Frontal cortex (tissue), 4 donors: ENCODE measurements at places on chromosomes 7 and 10.

GRCh38 chr10:31526681-31527080 lies 207.7 kb downstream of the ZEB1 start:
- DNase-seq = no peak

GRCh38 chr7:102285540-102286236 lies 980 bp upstream of the SH2B2 start:
- DNase-seq = no peak

DNA sequence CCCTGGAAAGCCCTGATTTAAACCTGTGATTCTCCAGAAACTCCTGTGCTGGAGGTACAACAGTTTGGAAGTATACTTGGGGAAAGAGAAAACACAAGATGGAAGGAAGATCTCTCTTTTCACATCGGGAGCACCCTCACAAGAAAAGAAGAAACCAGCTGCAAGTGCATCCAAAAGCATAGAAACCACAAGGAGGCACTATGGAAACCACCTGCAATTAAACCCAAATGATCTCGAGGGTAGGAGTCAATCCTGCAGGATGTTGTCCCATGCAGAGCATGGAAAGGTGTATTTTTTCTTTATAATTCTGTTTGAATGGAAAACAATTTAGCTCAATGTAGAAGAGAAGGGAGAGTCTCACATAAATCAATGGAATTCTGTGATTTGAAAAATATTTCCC lies 210.5 kb downstream of the TWIST1 start:
- DNase-seq = no peak

- DNase-seq = no peak
These were observed 36.2 kb downstream of the HERPUD2 start for GRCh38 chr7:35658606-35659201.

- DNase-seq = no peak
These were observed 9.0 kb downstream of the GET4 start for GRCh38 chr7:885261-885892.

DNA sequence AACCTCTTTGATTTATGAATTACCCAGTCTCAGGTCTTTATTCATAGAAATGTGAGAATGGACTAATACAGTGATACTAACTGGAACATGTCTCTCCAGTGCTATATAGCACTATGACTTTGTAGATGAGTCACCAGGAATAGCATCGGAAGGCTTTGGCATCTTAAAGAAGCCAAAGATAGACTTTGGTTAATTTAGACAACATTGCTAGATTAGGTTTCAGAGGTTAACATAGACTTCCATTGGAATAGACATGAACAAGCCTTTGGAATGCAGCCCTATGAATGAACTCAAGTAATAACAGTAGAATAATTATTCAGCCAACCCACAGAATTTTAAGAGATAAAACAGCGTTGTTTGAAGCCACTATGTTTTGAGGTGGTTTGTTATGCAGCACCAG lies 169.2 kb downstream of the HGF start:
- DNase-seq = no peak

- no peak for DNase-seq
These were observed 19.7 kb downstream of the KPNA7 start for GRCh38 chr7:99188221-99188620.

GRCh38 chr7:28787106-28787505 lies 171.0 kb downstream of the TRIL start:
- no peak for DNase-seq

DNA sequence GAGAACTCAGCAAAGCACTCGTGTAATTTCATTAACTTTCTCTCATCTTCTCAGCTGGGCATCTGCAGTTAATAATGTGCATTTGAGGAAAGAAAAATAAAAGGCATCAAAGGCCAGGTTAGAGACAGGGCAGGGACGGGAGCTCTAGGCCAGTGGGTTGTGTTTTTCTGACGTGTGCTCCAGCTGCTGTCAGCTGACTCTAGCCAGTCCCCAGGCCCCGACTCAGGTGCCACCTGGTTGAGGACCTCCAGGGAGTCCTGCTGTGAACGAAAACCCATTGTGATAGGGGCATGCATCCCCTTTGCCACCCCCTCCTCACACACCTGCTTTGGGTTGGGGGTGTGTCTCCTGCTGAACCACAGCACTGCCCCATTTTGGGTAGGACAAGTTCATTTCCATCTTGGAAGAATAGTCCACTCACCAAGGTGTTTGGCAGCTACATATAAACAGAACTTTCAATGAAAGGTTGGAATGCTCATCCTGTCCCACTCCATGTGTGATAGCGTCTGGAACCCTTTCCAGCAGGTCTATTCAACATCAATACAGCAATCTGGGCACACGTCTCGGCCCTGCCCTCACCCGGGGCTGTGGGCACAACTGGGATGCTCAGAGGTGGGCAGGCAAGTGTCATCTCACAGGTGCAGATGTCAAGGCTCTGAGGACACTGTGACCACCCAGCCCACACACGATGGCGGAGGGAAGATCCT lies 146.1 kb upstream of the FAM20C start:
- DNase-seq = no peak

DNA sequence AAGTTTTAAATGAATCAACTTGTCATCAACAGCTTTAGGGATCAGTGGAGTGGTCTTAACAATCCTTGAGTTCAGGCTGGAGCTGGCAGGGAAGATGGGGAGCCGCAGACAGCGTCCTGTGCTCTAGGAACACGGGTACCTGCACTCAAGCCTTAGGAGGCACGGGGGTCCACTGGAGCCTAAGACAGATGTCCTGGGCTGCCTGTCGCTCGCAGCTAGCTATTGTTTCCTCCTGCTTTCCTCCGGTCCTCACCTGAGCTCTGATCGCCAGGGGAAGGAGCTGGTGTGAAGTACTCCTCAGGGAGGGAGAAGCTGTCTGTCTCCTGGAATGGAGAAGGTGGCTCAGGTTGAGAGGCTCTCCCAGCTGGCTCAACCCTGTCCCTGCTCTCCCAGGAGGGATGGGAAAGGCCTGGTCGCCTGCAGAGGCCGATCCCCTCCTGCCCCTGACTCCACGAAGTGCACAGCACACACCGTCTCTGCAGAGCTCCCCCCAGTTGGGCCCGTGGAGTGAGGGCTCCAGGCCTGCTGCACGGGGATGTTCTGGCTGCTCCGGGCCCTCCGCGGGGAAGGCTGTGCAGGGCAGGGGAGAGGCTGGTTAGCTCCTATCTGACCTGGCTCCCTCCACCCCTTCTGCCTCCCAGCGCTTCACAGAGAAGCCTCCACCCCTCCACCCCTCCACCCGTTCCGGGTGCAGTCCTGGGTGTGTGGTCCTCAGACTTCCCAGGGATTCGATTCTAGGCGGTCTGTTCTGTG lies 14.5 kb upstream of the PYROXD2 start:
- DNase-seq = no peak

- no peak for DNase-seq
These were observed 6.4 kb downstream of the ETV1 start for GRCh38 chr7:13982940-13983677.

DNA sequence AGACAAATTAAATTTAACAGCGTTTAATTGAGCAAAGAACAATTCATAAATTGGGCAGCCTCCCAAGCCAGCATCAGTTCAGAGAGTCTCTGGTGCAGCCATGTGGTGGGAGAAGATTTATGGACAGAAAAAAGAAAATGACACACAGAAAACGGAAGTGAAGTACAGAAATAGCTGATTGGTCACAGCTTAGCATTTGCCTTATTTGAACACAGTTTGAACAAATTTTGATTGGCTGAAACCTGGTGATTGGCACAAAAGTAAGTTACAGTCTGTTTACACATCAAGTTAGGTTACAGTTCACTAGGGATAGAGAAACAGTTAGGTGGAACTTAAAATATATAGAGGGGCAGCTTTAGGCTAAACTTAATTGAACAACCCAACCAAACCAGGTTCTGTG lies 720.1 kb downstream of the TYW1 start:
- DNase-seq = no peak
